ENCODE measurements at places on chromosomes 6 and 20. TPM values are rescaled to one million over a fixed set of nuclear protein-coding genes. Genes with fewer than 3 reads are reported as not detected.

The KCNK16 gene
- not detected for total RNA-seq

The DEFB124 gene
- not detected for total RNA-seq

The PMEPA1 gene
- total RNA-seq, result 1.6 TPM

The AGER gene
- 1.6 TPM for total RNA-seq

The LST1 gene
- not detected for total RNA-seq

The FAM83C gene
- total RNA-seq, result not detected

The IPCEF1 gene
- not detected for total RNA-seq
